ENCODE measurements at places on chromosomes 12 and 14. TPM values are rescaled to one million over a fixed set of nuclear protein-coding genes. Genes with fewer than 3 reads are reported as not detected.

IKZF4 gene
- 33.8 TPM for total RNA-seq

C14orf180 gene
- not detected for total RNA-seq

PROX2 gene
- 0.13 TPM for total RNA-seq

PLEKHG7 gene
- not detected for total RNA-seq

ASB2 gene
- total RNA-seq, result 1.4 TPM

PTGER2 gene
- 2.7 TPM for total RNA-seq

RAD9B gene
- total RNA-seq, result 1.0 TPM

DENND5B gene
- total RNA-seq, result 1.5 TPM

FRS2 gene
- 18.6 TPM for total RNA-seq

DLGAP5 gene
- total RNA-seq, result not detected

C14orf132 gene
- 0.53 TPM for total RNA-seq

SERPINA1 gene
- 300 TPM for total RNA-seq

KLRD1 gene
- total RNA-seq, result 7.0 TPM

MYF6 gene
- total RNA-seq, result not detected

B3GNT4 gene
- total RNA-seq, result not detected

WSCD2 gene
- not detected for total RNA-seq

ANKS1B gene
- total RNA-seq, result not detected

BCL2L14 gene
- 7.6 TPM for total RNA-seq

ARMH4 gene
- not detected for total RNA-seq

SERPINA10 gene
- not detected for total RNA-seq

SRRM4 gene
- not detected for total RNA-seq

CCDC63 gene
- total RNA-seq, result not detected

CREBL2 gene
- total RNA-seq, result 19.5 TPM

PSMB5 gene
- 25.9 TPM for total RNA-seq

BCL11B gene
- total RNA-seq, result 145 TPM

REM2 gene
- 3.9 TPM for total RNA-seq

CLEC2A gene
- total RNA-seq, result not detected

NPFF gene
- total RNA-seq, result not detected

TMEM132D gene
- total RNA-seq, result not detected

PLBD1 gene
- total RNA-seq, result 0.30 TPM

CMKLR1 gene
- total RNA-seq, result 2.0 TPM

CCND2 gene
- total RNA-seq, result 127 TPM

ITGA5 gene
- total RNA-seq, result 147 TPM

KRT75 gene
- not detected for total RNA-seq

CLEC4C gene
- 2.4 TPM for total RNA-seq

KRT6C gene
- not detected for total RNA-seq

HNRNPA1 gene
- 1,036 TPM for total RNA-seq

RPAP3 gene
- 28.5 TPM for total RNA-seq

PLA2G1B gene
- 1.5 TPM for total RNA-seq
